ENCODE measurements at places on chromosomes 1 and 21.

- DNase-seq: no peak
Observed at GRCh38 chr1:33175865-33176264, 6.0 kb downstream of the TRIM62 start.

DNA sequence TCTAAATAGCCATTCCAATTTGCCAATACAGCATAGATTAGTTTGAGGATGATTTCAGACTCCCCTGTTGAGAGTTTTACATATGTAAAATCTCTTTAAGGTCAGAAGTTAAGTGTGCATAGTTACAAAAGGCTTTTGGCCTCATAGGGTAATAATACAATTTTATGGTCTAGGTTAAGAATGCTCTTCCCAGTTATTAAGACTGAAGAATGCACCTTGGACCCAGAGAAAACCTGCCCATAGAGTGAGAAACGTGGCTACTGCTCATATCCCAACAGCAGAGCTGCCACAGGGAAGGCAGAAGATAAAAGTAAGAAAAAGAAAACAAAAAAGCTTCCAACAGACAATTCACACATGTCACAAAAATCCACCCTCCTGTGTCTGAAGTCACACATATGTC is 255.9 kb downstream of the LMO4 start:
- no peak for DNase-seq

DNA sequence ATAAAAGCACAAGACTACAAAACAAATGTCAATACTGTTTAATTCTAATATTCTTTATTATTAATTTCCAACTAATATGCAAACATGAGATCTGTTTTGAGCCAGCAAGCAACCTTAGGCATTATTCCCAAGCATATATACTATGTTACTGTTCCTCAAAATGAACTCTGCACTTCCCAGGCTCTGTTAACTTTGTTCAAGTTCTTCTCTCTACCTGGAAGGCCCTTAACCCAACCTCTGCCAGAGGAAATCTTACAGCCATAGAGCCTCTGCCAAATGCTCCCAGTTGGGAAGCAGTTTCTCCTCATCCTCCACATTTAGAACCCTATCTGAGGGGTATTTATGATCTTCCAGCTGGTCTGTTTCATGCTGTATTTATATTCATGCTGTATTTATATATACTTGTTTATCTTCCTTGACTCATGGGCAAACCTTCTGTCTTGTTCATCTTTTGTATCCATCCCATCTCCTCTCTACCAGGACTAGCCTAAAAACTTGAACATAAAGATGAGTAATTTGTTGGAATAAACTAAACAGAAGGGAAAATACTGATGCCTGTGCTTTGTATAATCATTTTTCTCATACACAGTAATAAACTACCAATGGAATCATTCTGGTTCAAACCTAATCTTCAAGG is 5.3 kb downstream of the IVNS1ABP start:
- DNase-seq: no peak

- no peak for DNase-seq
Observed at GRCh38 chr1:41954533-41954944, 35.8 kb upstream of the HIVEP3 start.

DNA sequence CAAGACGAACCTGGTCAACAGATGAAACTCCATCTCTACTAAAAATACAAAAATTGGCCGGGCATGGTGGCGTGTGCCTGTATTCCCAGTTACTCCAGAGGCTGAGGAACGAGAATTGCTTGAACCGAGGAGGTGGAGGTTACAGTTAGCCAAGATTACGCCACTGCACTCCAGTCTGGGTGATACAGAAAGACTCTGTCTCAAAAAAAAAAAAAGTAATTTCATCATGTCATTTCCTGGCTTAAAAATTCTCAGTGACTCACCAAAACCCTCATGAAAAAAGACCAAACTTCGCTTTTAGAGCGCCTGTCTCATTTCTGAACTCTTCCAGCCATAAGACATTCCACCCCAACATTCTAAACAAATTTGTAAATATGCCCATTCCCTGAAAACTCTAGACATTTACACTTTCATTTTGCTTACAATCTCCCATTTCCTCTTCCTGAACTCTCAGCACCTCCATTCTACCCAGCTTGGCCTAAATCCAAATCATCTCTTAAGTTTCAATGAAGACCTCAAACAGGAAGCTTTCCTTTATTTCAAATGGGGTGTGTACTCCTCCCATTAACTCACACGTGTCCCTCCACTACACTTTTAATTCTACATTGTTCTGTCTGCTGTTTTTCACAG is 50.5 kb upstream of the PRRC2C start:
- DNase-seq: no peak

- no peak for DNase-seq
Observed at GRCh38 chr21:34878501-34878900, 170.6 kb downstream of the RUNX1 start.

DNA sequence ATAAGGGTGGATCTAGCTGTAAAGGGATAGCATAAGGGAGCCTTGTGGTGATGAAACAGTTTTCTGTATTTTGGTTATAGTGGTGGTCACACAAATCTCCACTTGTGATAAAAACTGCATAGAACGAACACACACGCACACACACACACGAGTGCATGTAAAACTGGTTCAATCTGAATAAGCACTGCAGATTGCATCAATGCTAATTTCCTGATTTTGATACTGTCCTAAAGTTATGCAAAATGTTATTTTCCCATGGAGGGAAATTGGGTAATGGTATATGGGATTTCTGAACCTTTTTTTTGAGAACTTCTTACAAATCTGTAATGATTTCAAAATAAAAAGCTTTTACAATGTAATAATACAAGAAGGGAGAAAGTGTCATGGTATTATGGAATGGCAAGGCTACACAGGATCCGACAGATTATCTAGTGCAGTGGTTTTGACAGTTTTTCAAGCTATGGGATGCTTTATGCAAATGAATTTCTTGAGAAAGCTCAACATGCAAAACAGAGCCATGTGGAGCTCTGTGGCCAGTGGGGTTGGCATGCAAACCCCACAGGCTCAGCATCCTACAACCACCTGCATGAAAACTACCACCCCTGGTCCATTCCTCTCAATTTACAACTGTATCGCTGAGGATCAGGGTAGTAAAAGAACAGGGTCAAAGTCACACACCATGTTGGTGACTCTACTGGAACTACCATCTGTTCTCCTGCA is 18.8 kb downstream of the SLC41A1 start:
- DNase-seq: no peak

GRCh38 chr1:234114648-234115307 is 210.3 kb downstream of the SLC35F3 start:
- DNase-seq: no peak

- no peak for DNase-seq
Observed at GRCh38 chr1:89687254-89687653, 54.3 kb downstream of the LRRC8C start.

GRCh38 chr1:15749399-15750291 is 7.3 kb downstream of the TMEM82 start:
- DNase-seq: no peak

GRCh38 chr1:202221911-202222909 is 28.6 kb downstream of the LGR6 start:
- no peak for DNase-seq

GRCh38 chr21:44334329-44335030 is 4.7 kb downstream of the CFAP410 start:
- DNase-seq: no peak

GRCh38 chr1:190377294-190377693 is 100.4 kb downstream of the BRINP3 start:
- no peak for DNase-seq

DNA sequence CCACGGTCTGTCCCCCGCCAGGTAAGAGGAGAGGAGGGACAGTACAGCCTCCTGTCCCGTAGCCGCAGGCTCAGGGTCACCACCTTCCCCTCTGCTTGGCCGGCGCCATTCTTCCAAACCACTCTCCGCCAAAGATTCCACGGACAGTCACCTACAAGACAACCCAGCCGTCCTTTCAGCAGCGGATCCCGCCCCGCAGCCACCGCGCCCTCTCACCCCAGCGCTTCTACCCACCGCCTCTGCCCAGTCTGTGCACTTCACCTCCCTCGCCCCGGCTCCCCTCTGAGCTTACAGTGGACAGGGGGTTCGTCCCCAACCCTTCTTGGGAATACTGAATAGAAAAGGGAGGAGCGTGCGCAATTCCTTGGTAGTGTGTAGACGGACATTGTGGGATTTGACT is 319.6 kb downstream of the FAM72C start:
- DNase-seq: no peak

GRCh38 chr1:41813755-41814745 is 104.7 kb downstream of the HIVEP3 start:
- no peak for DNase-seq

DNA sequence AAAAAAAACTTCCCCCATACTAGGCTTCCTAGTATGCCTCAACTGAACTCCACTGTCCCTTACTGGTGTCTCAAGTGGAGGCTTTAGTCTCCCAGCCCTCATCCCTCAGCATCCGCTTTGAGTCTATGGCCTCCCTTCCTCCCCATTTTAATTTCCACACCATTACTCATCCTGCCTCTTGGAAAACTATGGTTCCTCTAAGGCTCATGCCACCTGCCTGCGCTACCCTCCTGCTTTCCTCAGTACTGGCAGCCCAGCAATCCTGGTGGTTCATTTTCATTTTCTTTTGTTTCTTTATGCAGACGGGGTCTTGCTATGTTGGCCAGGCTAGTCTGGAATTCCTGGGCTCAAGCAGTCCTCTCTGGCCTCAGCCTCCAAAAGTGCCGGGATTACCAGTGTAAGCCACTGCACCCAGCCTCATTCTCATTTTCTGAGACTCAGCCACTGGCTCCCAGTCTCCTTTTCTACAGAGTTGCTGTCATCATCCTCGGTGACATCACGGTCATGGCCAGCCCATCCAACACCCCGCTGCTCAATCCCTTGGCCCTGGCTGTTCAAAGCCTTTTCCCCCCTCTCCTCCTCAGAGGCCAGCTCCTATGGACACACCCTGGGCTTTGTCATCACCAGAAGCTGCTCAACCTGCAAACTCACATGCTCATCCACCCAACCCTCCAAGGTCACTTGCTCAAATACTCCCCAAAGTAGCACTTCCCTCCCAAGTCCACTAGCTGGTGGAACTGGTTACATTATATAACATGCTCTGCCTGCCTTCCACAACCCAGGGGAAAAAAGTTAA is 2.3 kb upstream of the PMVK start:
- DNase-seq: no peak

DNA sequence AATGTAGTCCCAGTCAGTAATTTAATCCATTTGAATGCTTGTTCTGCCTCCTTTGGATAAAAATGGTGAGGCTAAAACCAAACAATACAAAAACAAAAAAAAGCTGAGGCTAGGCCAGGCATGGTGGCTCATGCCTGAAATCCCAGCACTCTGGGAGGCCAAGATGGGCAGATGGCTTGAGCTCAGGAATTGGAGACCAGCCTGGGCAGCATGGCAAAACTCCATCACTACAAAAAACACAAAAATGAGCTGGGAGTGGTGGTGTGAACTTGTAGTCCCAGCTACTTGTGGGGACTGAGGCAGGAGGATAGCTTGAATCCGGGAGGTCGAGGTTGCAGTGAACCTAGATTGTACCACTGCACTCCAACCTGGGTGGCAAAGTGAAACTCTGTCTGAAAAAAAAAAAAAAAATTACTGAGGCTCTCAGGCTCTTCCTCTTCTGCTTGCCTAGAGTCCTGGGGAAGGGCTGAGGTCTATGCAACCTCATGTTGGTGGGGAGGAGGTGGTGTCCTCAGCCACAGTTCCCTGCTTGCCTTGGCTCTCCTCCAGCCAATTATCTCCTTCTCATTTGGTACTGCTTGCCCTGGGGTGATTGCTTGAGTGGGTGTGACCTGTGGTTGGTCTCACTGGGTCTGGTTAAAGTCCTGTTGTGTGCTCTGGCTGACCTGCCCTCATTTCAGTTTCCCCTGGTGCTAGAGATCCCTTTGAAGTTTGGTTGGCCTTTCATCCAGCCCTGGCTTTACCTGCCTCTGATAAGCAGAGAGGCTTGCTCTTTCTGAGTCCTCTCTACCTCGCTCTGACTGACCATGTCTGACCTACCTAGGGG is 20.9 kb downstream of the S1PR1 start:
- DNase-seq: no peak

GRCh38 chr1:209755926-209756614 is at the start of gene TRAF3IP3:
Gene TRAF3IP3 (plus strand): TSS chr1:209756053. CDS start chr1:209760040, 3,987 bp downstream.
- peak; percentile 35 for DNase-seq

- DNase-seq: no peak
Observed at GRCh38 chr21:46624050-46624449, 11.4 kb upstream of the PRMT2 start.

DNA sequence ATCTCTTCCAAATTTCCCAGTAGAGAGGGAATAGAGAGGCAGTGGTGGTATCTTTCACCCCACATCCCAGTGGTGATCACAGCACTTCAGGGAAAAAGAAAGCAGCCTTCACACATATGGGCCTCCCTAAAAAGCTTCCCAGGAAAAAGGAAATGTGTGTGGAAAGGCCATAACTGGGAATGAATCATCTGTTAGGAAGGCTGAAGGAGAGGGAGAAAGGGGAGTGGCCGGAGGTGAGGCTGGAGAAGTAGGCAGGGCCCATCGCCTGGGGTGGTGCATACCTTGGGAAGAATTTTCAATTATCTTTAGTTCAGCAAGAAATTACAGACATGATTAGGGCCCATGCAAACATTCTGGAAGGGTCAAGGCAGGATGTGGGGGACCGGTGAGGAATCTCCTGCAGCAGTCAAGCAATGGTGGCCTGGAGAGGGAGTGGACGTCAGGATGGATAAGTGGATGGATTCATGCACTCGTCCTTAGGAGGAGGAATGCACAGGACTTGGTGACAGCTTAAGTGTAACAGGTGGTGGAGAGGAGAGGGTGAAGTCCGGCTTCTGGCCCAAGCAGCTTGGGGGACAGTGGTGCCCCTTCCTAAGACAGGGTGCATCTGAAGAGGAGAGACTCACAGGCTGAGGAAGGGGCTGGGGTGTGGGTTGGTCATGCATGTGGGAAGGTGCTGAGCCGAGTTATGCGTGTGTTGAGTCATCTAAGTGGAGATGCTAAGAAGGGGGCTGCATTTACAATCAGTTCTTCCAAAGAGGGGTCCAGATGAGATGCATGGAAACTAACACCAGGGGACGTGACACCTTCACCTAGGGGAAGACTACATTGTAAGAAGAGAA is 17.9 kb downstream of the HIVEP3 start:
- no peak for DNase-seq

DNA sequence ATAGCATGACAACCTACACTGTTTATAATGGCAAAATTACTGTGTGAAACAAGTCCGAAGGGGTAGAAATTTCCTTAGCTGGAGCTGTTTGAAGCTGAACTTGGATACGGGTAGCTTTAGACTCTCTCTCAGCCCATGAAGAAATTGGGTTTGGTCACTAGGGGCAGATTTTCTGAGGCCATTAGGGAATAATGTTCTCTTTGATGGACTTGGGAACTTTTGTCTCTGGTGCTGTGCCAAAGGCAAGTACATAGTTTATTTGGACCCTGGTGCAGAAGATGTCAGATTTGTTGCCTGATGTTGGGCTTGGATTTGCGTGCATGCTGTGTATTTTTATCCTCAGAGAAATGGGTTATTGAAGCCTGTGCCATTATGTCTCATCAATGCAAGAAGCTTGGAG is 109.6 kb downstream of the VPS13D start:
- DNase-seq: no peak

- no peak for DNase-seq
Observed at GRCh38 chr1:68438310-68438709, 11.4 kb downstream of the RPE65 start.
